ENCODE measurements at places on chromosomes 7 and 10.

- DNase-seq, result no peak
Observed at GRCh38 chr7:94513565-94513860, 3.9 kb downstream of the CASD1 start.

DNA sequence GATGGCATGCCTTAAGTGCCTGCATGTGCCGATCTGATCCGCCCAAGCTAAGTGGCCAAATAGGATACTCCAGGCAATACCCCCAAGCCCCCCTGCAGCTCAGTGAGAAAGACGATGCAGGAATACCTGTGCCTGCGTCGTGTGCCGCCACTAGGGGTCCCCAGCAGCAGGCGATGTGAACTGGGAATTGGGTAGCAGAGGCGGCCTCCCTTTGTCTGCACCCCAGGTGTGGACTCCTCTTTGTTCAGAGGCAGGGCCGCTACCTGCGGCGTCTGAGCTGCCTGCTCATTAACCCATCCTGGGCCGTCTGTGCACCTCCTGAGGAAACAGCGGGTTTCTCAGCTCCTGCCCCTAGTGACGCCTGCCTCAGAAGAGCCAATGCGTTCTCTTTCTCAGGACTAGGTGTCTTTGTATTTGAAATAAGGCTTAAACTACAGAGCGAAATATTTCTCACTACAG lies 4.8 kb upstream of the CHN2 start:
- no peak for DNase-seq

GRCh38 chr10:72329290-72330068 lies 25.2 kb downstream of the DNAJB12 start:
- no peak for DNase-seq

GRCh38 chr7:85010306-85010705 lies 176.6 kb downstream of the SEMA3D start:
- DNase-seq, result no peak

DNA sequence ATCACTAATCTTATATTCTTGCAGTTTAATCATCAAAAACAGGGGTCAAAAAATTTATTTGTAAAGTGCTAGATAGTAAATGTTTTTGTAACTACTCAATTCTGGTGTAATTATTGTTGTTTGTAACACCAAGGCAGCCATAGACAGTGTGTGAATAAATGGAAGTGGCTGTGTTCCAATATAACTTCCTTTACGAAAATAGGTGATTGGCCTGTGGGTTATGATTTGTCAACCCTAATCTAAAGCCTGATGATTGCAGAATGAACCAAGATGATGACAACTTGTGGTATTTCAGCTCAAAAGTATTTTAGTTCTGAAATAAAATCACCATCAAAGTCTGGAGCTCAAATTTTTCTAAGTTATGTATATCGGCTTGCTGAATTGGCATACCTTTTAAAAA lies 34.4 kb upstream of the ETV1 start:
- DNase-seq, result no peak

DNA sequence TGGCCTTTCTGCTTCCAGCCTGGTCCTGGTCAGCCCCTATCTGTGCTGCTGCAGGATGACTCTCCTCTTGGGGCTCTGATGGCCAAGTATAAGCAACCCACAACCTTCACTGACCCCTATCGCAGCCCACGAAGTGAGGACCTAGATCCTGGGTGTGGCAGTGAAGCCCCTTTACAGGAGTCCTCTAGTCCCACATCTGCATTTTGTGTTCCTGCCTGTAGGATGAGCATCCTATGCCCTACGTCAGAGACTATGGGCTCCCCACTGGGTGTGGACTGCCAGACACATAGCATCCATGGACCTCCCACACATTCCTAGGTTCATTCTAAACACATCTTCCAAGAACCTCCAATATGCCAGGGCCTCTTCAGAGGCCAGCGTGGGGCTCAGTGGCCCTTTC lies 29.0 kb downstream of the ARHGAP22 start:
- DNase-seq, result no peak

DNA sequence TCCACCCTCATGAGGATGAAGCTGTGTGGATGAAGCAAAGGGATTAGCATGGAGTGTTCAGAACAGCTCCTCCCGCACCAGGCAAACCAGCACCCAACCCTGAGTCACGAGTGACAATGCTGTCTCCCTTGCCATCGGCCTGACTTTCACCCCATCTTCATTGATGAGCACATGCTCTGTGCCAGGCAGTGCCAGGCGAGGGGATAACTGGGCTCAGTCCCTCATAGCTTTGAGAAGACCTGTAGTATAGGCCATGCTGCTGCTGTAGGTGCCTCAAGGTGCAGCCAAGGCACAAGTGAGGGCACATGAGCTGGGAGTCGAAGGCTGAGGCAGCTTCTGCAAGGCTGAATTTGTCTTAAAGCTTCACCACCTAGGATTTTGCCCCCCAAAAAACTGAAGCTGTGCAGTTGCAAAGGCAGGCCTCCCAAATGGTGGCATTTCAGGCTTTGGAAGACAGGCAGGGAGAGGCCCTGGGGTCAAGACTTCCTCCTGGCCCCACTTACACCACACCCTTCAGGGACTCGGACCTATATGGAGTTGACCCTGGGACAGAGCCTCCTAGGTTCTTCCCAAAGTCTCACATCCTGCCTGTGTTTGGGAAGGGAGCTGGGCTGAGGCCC lies 54.2 kb upstream of the GDF10 start:
- no peak for DNase-seq

DNA sequence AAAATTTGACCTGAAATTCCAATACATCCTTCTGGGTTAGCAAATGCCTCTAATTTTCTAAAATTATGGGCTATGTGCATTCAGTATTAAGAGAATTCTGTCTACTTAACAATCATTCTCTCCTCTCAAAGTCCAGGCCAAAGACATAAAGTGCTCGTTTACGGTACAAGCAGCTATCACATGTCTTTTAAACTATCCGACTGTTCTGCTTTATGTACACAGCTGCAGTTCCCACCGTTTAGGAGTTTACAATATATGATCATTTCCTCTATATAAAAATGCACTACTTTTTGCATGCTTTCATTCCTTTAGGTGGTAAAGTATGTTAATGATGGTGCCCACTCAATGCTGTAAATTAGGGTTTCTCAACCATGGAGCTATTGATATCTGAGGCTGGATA lies 34.0 kb downstream of the CDK6 start:
- DNase-seq, result no peak
